ENCODE measurements at places on chromosomes 3 and 15.

DNA sequence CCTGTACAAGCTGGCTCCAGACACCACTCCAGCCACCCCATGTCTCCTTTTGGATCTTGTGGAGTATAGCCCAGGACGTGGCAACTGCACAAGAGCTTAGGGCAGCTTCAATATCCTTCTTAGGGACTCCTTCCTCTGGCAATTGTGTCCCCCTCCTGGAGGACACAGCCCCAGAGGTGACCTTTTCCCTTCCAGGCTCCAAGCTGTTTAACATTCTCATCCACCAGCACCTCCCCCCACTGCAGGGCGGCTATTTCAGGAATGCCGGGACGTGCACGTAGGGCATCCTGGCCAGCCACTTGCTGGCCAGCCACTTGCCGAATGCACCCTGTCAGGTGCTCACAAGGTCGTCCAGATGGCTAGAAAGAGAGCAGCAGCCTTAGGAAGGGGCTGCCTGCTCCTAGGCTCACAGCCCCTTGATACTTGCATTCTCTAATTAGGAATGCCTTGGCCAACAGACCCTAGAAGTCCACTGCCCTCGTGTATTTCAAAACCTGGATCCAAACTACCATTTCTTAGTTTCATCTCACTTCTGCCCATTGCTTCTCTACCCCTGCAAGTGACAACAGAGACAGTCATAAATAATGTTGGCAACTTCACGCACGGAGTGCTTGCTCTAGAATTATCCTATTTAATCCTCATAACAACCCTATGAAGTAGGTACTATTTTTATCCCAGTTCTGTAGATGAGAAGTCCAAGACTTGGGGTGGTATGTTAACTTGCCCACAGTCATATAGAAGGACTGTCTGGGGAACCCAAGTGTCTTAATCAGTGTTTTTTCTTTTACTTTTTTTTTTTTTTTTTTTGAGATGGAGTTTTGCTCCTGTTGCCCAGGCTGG lies 24.5 kb upstream of the IDH2 start:
- DNase-seq: no peak

DNA sequence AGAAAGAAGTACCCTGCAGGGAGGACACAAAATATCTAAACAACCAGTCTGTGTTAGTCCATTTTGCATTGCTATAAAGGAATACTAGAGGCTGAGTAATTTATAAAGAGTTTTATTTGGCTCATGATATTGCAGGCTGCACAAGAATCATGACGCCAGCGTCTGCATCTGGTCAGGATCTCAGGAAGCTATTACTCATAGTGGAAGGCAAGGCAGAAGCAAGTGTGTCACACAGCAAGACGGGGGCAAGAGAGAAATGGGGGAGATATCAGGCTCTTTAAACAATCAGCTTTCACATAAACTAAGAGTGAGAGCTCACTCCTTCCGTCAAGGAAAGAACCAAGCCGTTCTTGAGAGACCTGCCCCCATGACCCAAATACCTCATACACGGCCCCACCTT lies 614.8 kb downstream of the ZIC1 start:
- DNase-seq: no peak

GRCh38 chr3:30437171-30437601 lies 169.2 kb upstream of the TGFBR2 start:
- no peak for DNase-seq

DNA sequence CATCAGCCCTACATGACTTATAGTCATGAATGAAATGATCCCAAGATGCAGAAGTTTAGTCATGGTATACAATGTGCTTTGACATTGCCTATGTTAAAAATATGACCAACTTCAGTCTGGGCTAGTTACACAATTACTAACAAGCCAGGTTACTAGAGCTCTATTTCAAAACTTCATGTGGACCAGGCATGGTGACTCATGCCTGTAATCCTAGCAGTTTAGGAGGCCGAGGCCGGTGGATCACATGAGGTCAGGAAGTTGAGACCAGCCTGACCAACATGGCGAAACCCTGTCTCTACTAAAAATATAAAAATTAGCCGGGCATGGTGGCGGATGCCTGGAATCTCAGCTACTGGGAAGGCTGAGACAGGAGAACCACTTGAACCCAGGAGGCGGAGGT lies 613.0 kb downstream of the CADM2 start:
- DNase-seq: peak; percentile 53

DNA sequence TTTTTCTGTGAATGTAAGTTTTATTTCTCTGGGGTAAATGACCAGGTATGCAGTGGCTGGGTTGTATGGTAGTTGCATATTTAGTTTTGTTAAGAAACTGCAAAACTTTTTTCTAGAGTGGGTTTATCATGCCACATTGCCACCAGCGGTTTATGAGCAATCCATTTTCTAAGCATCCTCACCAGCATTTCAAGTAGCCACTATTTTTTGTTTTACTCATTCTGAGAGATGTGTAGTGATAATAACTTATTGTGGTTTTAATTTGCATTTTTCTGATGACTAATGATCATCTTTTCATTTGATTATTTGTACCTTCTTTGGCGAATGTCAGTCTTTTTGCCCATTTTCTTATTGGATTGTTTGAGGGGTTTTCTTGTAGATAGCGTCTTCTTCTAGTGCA lies 56.2 kb downstream of the SPRED1 start:
- no peak for DNase-seq
